ENCODE measurements at places on chromosomes 3 and 15.

DNA sequence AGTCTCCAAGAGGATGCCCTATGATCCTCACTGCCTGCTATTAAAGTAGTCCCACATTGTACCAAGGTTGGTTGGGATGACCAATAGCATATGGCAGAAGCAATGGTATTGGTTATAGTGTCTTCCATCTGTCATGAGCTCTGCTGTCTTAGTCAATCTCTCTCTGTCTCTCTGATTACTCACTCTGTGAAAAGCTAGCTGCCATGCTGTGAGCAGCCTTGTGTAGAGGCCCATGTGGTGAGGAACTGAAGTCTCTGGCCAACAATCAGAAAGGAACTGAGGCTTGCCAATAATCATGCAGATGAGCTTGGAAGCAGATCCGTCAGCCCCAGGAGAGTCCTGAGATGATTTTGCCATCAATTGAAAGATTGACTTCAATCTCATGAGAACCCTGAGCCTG lies 60.3 kb upstream of the CFAP161 start:
- no peak for DNase-seq

DNA sequence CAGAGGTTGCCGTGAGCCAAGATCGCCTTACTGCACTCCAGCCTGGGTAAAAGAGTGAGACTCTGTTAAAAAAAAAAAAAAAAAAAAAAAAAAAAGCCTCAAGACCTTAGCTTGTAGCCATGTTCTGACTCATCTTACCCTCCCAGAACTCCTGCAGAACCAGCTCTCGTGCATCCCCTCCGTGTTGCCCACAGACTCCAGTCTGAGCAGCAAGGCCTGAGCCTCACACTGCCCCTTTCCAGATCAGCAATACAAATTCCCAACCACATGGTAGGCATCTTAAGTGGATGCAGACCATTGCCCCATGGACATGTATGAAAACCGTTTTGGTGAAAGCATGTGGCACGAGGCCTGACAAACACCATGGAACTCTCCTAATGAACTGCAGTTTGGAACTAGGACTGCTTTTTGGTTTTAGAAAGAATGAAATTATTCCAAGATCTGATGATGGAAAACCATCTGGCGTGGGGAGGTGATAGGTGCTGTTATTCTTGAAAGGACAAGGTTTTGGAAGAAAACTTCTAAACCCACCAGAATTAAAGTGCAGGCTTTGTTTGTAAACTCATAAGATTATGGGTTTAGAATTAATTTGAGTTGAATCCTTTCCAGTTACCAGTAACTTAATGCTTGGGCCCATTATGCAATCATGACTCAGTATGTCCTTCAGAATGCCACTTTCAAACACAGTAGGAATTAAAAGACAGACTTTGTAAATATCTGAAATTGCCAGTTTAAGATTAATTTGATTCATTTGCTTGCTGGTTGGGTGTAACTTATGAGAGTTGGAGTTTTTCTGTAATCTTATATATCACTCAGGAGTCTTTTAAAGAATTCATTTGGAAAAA lies 163.7 kb upstream of the LRTM1 start:
- no peak for DNase-seq

DNA sequence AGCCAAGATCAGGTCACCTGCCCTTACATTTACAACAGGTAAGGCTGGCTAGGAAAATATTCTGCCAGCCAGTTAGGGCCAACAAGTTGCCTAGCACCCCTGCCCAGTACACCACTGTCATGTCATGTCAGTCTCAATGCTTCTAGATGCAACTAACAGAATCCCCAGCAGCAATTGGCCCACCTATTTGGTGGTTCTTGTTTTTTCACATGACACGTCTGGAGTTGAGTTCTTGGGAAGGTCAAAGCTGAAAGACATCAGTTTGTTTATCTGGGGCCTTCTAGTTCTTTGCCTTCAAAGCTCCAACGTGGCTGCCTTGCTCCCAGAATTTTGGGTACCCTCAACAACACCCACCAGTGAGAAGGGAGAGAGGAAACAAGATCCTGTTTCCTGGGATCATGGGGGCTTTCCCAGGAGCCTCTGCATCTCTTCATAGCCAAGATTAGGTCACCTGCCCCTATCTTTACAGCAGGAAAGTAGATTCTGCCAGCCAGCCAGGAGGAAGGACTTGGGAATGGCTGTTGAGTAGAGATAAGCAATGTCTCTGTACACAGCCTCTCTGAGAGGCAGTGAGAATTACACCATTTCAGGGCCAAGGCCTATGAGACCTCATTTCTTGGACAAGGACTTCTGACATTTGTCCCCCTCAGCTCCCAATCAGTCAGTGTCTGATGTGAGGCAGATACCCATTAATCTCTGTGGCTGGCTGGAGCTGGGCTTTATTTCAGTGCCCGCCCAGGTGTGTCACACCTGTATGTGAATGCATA lies 8.6 kb downstream of the GPX1 start:
- no peak for DNase-seq

DNA sequence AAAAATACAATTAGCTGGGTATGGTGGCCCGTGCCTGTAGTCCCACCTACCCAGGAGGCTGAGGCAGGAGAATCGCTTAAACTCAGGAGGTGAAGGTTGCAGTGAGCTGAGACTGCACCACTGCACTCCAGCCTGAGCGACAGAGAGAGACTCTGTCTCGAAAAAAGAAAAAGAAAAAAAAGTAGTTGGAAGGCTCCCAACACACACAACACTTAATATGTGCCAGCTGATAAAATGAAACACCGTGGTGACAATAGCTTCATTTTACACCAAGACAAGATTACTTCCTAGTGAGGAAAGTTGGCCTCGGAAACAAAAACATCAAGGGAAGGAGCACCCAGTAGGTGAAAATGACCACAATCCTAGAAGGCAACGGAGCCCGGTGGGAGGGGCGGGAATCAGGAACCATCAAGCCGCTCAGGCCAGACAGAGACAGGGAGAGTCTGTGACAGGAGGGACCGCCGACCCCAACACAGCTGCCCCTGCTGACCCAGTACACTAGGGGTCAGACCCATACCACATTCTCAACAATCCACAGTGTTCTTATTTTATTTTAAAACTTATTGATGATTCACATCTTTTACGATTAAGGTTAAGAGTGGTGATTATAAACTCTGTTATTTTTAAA lies 54.5 kb upstream of the OCA2 start:
- no peak for DNase-seq

GRCh38 chr3:68793759-68794701 lies 138.3 kb downstream of the TAFA4 start:
- no peak for DNase-seq

GRCh38 chr3:43998370-43998835 lies 243.3 kb upstream of the TOPAZ1 start:
- peak; percentile 54 for DNase-seq

DNA sequence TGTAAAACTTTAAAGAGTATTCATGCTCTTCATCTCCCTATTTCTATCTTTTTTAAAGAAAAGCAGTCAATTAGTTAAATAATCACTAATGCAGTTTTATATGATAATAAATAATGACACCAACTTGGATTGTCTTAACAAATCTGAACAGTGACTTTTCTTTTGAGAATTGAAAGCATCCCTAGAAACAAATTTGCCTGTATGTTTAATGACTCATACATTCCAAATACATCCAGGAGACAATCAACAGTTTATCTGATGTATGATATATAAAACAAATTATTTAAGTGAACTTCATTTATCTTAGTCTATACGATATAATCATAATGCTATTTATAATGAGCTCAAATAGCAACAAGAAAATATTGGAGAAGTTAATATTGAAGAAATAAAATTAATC lies 78.0 kb downstream of the ALCAM start:
- no peak for DNase-seq

GRCh38 chr3:82080261-82080660 lies 318.8 kb upstream of the GBE1 start:
- DNase-seq = no peak

- no peak for DNase-seq
These were observed 95.6 kb downstream of the FBLN2 start for GRCh38 chr3:13644341-13645117.

DNA sequence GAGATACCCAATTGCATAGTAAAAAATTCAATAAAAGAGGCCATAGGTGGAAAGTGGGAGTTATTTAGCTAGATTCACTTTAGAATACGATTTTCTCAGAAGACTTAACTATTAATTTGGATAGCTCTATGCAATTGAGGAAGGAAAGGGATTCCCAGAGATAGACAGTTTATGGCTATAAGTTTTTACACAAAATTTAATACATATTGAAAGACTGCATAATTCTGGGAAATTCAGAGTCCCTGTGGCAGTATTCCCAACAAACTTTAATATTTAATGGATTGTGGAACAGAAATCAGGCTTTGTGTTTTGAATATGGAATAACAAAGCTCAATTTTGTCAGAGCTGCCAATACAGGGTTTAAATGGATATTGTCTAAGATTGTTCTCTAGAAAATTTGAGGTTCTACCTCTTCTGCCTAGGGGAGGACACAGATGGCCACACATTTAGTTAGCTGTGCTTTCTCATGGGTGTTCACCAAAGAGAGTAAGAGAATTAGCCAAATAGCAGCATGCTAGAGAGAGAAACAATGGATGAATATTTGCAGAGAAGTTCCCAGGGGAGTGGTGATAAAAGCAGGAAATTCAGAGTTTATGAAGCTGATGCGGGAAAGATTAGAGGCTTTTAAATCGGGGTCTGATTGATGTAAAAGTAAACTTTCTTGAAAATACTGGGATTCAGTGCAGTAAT lies 8.5 kb downstream of the ISL2 start:
- no peak for DNase-seq

GRCh38 chr3:85384372-85384771 lies 425.6 kb downstream of the CADM2 start:
- no peak for DNase-seq

- DNase-seq = peak; percentile 38
These were observed 177.8 kb downstream of the ADAMTS17 start for GRCh38 chr15:100163961-100164360.

DNA sequence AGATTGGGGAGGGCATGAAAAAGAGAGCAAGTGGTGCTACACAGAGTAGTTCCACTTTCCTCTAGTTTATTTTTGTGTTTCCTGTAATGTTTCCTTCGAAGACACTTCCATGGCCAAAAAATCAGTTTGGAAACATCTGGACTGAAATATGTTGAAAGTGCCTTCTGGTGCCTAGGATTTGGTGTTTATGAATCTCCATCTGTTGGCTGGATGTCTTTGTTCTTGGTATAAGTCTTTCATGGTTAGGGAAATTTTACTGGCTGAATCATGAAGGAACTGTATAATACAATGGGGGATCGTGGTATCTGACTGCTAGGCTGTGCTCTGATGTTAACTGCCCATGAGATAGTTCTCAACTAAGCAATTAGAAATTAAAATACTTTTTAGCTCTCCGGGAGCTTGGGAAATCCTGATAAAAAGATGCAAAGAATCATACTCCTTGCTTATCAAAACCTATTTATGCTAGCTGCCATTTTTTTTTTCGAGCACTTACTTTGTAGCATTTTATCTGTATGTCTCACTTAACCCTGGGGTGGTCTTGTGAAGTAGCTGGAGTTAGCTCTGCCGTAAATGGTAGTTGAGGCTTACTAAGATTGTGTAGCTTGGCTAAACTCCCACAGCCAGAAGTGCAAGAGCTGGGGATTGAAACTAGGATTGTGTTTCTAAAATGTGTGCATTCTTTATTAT lies 21.9 kb downstream of the AKAP13 start:
- no peak for DNase-seq

DNA sequence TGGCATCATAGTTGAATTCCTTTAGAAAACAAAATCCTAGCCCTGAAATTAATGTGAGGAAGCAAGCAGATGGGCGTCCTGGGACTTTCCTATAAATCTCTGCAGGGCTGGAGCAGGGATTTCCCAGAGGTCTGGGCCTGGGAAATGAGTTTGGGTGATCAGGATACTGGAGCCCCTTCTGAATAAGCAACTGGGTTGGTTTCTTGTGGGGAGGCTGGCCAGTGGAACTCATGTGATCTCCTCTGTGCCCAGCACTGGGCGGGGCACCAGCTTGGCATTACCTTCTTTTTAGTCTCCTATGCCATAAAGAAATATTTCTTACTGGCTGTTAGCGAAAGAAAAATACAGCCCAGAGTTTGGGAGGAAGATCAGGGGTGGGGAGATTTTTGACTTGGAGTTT lies 1.7 kb downstream of the THSD4 start:
- DNase-seq = no peak

GRCh38 chr3:38271553-38271952 lies 5.9 kb downstream of the SLC22A13 start:
- no peak for DNase-seq

GRCh38 chr15:98113327-98113726 lies 152.8 kb downstream of the ARRDC4 start:
- DNase-seq = no peak

DNA sequence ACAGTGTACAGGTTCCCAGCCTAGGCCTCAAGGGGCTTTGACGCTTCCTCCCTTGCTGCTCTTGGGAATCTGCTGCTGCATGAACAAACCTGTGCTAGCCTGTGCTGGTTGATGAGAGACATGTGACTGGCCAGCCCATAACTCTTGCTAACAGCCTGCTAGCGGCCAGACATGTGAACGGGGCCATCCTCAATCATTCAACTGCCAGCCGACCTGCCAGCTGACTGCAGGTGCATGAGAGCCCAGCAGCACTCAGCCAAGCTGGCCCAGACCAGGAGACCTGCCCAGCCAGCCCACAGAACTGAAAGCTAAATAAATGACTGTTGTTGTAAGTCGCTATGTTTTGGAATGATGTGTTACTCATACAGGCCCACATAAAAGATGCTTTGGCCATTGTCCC lies 82.4 kb upstream of the DLG1 start:
- DNase-seq = no peak

DNA sequence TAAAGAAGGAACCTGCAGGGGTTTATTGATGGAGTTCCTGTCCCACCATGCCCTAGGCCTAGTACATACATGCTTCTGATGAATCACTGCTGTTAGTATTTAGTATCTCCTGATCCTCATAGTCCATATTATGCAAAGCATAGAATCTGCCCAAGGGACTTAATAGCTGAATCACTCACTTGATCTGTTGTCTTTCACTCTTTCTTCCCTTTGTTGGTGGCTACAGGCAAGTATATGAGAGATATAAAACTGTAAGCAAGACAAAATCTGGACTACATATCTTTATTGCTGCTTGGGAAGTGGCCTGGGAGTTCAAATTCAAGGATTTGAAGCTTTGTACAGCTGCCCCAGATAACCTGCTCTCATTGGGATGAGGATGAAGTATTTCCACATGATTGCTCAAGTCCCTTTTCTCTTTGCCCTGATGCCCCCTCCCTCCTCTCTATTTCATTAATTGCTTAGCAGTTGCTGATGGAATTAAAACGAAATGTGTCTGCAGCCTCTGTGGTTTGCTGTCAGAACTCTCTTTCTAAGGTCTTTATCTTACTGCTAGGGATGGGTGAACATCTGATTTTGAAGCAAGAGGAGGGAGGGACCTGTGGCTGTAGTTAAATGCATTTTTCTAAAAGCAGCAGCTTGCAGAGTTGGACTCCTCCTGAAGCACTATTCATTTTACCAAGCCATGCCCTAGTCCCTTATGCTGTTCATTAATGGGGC lies 114.1 kb downstream of the ZNF609 start:
- no peak for DNase-seq

DNA sequence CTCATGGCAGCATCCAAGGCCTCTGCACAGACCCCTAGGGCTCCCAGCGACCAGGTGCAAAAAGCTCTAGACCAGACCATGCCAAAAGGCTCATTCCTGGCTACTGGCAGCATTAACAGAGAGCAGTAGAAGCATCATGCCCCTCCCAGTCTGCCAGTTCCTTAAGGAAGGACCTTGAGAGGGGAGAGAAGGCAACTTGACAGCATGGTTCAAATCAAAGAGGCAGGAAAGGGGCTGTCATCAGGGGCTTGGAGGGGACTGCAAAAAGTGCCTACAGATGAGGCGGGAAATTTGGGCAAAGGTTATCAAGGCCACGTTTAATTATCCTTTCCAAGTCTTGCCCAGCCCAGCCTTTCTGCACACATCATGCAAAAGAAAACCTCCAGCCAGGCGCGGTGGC lies 64.7 kb downstream of the SSUH2 start:
- no peak for DNase-seq
